Kidney (tissue), 22 donors: ENCODE measurements at places on chromosomes 4 and X. TPM values are rescaled to one million over a fixed set of nuclear protein-coding genes. Genes with fewer than 3 reads are reported as not detected.

DNA sequence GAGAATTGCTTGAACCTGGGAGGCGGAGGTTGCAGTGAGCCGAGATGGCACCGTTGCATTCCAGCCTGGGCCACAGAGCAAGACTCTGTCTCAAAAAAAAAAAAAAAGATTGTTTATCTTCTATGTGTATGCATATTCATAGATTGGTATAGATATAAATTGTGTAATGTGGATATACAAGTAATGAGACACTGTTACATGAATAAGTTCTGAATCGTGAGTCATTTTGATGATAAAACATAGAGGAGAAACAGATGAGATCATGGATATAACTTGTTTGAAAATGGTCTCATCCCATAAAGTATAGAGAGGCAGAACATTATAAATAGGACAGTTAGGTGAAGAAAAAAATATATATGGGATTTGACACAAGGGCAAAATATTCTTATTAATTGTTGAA, 628.0 kb downstream of the IL1RAPL1 start:
- DNase-seq, result no peak

DNA sequence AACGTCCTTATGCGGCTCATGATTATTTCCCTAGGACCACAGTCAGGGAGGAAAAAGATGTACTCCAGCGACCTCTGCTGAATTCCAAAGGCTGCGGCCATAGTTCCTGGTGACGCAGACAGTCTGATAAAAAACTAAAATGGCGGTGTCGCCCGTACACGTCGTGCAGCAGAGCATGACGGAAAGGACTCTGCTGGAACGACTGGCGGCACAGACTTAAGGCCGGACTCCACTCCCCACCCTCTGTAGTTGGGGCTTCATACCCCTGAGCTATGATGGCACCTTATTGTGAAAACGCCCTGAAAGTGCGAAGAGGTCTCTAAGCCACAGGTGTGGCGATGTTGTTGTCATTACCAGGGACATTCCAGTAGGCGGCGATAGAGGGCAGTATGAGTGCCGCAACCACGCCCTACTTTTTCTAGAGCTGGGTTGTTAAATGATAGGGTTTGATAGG, 90.0 kb upstream of the EDA2R start:
- DNase-seq, result peak; percentile 45

DNA sequence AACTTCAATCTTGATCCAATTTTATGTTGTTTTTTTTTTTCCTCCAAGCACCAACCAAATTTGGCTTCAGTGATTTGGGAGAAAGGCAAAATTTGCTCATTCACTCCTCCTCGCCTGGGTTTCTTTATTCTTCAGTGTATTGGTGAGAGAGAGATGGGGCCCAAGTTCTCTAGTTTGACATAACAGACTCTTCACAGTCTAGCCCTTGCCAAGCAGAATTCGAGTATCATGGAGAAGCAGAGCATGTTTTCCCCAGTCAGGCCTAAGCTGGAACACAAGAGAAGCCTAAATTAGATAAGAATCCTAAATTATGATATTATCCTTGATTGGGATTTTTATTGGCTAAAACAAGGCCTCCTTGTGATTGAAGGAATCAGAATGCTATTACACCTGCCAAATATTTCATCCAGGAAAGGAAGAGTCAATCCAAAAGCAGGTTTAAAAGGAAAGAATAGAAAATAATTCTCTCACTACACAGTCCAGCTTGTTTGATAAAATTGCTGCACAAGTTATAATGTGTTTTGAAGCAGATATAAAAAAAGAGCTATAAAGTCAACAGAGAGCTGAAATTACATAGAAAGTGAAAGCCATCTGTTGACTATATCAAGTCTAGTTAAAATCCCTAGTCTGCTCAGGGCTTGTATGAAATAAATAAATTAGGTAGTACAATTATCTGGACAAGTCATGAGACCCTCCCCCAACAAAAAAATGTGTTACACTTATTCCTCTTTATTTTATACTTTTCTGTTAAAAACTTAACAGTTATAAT, 39.9 kb upstream of the FAM241A start:
- no peak for DNase-seq

- no peak for DNase-seq
Measured at GRCh38 chr4:173478201-173478912, 51.7 kb downstream of the HAND2 start.

DNA sequence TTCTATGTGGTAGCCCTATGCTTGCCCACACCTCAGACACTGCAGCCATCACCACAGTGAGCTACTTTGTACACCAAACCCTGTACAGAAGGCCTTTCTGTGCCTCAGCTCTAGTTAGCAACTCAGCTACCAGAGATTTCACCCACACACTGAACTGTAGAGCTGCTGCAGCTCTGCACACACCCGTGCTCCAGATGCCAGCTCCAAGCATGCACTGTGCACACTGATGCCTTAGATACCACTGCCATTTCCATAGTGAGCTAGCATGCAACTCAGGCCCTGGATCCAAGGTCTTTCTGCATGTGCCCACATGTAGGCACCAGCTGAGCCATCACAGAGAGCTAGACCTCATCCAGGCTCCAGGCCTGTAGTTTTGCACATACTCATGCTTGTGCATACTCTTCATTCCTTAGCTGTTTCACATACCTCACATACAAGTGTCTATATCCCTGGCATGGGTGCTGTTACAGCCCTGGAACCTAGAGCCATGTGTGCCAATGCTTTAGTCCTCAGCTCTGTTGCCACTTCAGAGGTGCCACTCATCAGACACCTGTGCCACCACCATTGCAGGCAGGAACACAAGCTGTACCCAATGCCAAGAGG, 423.5 kb upstream of the NDST3 start:
- no peak for DNase-seq

- DNase-seq, result no peak
Measured at GRCh38 chr4:22848332-22848731, 155.6 kb downstream of the GBA3 start.

DNA sequence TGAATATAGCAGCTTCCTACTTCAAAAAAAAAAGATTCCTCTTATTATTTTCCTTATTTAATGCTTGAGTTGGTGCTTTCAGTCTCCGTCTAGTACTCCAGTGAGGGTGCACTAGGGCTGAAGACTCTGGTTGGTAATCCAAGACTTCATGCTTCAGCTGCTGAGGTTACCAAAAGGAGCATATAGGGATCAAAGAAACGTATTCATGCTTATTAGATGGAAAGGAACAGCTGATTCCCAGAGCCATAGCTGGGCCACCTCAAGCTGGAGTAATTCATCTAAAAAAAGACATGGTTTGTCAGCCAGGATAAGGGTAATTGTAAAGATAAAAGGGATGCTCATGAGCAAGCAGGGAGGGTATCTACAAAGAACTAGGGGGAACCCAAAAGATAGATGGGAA, 131.7 kb upstream of the FAM47B start:
- no peak for DNase-seq

DNA sequence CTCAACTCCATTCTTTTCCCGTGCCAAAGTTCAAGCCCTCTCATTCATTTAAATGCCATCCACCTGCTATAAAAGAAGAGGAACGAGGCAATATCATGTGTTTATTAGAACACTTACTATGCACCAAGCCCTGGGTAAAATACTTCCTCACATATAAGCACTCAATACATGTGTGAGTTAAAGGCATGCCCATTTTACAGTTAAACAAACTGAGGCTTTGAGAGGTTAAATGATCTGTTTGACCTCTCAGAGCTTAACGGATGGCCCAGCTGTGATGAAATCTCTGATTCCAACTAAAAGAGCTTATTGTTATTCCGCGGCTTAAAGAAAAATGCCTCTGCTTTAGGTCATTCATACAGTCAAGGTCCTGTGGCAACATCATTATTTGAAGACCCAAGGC, 124.3 kb downstream of the HS6ST2 start:
- no peak for DNase-seq

Gene MTNR1A
- not detected for polyA plus RNA-seq

Gene SRP72
- polyA plus RNA-seq, result 23.1 TPM

Gene ZNF141
- 5.9 TPM for polyA plus RNA-seq

Gene CENPVL2
- not detected for polyA plus RNA-seq

Gene DCHS2
- polyA plus RNA-seq, result not detected
